Stimulated activated CD4-positive, alpha-beta T cell treated with anti-CD3 and anti-CD28 coated beads, Interleukin-1b, Interleukin-23, amount 100 ng/mL, for 4 hours (primary cell): ENCODE measurements at places on chromosomes 12 and 14.

DNA sequence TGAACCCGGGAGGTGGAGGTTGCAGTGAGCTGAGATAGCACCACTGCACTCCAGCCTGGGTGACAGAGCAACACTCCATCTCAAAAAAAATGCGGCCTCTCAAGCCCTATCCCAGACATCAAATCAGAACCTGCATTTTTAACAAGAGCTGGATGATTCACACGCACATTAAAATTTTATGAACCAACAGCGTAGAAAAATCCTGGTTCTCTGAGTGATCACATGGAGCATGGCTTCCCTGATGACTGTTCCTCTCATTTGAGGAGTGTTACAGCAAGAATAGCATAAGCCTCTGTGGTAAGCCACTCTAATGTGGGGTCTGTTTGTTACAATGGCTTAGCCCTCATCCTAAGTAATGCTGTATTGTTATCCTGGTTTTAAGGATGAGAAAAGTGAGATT lies 163.6 kb downstream of the BRMS1L start:
- no peak for DNase-seq

- no peak for DNase-seq
Measured at GRCh38 chr12:85405781-85406522, 125.9 kb downstream of the ALX1 start.

DNA sequence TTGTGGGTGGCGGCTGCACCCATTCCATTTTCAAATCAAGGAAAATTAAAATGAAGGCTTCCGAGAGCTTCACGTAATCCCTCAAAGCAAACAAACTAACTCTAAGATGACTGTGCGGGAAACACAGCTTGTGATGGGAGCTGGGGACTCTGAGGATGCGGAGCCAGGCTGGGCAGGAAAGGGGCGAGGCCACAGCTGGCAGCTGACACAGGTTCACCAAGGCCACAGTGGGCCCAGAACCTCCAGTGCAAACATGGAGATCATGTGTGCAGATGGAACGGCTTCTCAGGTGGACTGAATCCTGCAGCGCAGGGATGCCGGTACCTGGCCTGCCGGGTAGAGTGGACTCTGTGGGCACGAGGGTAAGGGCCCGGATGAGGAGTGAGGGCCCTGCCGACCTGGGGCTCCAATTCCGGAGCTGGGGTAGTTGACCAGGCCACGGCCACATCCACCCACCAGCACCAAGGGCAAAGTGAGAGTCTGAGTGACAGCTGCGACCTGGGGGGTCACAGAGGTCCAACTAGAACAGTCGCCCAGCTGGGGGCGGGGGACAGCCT lies 19.2 kb upstream of the BTBD6 start:
- no peak for DNase-seq

DNA sequence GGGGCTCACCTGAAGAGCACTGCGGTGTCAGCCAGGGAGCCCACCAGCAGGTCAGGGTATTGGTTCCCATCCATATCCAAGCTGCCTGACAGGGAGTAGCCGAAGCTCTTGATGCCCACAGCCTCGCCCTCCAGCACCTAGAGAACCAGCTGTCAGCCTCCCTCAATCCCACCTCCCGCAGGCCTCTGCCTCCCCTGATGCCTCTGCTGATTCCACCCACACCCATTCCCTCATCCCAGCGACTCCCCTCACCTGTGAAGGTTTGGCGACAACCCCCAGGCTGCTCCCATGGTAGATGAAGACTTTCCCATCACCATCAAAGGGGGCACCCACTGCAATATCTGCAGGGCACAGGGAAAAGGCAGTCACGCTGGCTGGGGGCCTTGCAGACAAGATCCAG lies 10.0 kb downstream of the ITGA7 start:
- no peak for DNase-seq

GRCh38 chr12:64889434-64890216 lies 65.2 kb downstream of the TBC1D30 start:
- no peak for DNase-seq

GRCh38 chr14:21486640-21487087 lies 9.7 kb downstream of the TOX4 start:
- DNase-seq: no peak

DNA sequence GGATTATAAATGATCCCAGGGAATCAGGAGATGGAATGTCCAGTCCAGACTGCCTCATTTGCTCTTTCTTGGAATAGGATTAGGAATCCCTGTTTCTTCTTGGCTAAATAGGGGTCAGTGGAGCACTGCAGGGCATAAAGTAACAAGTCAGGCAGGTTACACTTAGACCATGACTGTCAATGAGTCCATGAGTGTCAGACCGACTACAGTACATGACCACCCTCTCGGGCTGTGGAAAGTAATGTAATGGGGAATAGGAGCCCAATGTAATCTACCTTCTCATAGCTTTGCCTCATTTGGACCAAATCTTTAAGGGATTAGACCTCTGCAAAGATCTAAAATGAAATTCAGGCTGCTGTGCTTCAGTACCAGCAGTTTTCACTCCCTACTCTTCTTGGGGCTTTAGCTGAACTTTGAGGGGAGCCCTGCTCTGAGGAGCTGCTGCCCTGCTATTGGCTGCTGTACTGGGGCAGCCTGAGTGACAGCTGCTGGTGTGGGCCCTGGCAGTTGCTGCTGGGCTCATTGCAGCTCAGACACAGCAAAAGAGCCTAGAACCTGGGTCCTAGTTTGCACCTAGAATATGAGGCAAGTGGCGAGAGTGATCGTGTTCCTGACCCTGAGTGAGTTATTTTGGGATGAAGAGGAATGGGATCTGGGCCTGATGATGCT lies 62.2 kb upstream of the OR4E1 start:
- no peak for DNase-seq

DNA sequence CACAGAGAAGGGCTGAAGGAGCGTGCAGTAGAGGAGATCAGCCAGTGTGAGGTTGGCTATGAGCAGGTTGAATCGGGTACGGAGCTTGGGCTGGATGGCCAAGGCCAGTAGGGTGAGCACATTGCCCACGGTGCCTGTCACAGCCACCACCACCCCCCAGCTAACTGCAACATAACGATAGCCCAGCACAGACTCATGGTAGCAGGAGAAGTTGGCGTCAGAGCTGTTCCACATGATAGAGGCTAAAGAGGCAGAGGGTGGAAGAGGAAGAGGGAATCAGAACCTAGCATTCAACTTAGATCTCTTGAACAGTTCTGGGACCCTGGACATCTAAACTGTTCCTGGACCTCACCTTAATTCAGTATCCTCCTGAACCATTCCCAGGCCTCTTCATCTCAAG lies 668 bp downstream of the GPR84 start:
- DNase-seq: no peak

- no peak for DNase-seq
Measured at GRCh38 chr12:106138633-106139421, at the start of gene NUAK1. Gene NUAK1, minus strand, starts transcription at chr12:106138954. Its CDS starts 301 bp downstream, at chr12:106138653.

- DNase-seq: no peak
Measured at GRCh38 chr14:101459551-101459900, 101.8 kb upstream of the DIO3 start.

DNA sequence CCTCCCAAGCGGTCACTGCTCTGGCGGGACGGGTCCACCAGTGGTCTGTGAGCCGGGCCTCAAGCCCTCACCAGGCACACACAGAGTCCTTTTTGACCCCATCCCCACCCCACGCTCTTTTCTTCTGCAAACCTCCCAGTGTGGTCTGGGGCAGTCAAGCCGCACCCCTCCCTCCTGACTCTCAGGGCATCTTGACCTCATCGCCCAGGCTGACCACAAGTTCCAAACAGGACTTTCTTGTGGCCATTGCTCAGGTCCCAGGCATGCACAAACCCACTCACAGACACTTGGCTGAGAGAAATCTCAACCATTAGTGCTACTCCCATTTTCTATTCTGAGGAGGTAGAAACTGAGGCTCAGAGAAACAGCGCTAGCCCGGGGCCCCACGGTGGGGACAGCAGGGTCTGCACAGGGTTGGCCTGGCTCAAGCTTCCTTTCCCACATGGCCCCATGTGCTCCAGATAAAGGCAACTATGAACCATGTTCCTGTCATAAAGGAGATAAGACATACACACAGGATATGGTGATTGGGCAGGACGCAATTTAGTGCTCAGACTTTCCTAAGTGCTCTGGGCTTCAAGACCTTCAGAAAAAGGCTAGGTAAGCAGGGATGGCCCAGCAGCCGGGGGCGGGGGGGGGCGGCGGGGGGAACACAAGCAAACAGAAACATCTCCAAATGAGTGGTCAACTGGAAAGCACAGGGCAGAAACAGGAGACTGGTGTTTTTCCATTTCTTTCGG lies 69.6 kb downstream of the ITPK1 start:
- no peak for DNase-seq

GRCh38 chr14:29222671-29223268 lies 456.2 kb downstream of the FOXG1 start:
- no peak for DNase-seq

GRCh38 chr12:40688085-40688725 lies 4.0 kb upstream of the CNTN1 start:
- no peak for DNase-seq

DNA sequence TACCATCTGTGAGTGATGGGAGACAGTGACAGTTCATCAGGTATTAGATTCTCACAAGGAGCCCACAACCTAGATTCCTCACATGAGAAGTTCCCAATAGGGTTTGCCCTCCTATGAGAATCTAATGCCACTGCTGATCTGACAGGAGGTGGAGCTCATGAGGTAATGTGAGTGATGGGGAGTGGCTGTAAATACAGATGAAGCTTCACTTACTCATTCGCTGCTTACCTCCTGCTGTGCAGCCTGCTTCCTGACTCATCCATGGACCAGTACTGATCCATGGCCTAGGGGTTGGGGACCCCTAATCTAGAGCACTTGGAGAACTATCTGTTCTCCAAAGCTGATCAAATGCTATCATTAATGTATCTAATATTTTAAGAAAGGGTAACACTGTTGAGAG lies 17.7 kb downstream of the CLEC2D start:
- DNase-seq: no peak

GRCh38 chr12:111444314-111444924 lies 38.7 kb downstream of the SH2B3 start:
- no peak for DNase-seq

DNA sequence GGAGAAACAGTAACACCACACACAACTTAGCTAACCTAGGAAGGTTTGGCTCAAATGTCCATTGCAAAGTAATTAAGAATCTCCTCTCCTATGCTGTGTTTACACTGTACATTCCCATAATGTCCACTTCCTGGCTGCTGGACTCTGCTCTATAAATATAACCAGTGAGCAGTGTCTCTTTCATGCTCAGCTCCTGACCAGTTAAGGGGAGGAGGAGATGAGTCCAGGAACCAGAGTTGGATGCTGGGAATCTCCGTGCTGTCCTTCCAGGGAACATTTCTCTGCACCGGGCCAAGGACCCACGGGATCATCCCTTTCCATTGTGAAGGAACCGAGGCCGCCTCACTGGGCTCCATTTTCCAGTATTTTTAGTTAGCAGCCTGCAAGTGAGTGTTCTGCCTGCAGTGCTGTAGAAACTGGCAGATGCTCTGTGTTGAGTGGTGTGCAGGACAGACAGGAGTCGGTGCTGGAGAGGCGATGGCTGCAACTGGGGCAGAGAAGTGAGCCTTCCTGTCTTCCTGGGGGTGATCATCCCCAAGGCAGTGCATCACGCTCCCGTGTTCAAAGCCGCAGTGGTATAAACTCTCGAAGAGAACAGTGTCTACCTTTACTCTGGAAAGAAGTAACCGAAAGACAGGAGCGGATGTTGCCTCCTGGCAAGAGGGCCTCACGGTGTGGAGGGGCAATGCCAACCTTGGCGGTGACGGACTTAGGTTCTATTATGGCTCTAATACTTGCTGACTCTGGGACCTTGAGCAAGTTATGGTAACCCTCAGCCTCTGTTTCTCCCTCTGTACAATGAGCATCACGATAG lies 195.5 kb downstream of the CACNA1C start:
- no peak for DNase-seq

DNA sequence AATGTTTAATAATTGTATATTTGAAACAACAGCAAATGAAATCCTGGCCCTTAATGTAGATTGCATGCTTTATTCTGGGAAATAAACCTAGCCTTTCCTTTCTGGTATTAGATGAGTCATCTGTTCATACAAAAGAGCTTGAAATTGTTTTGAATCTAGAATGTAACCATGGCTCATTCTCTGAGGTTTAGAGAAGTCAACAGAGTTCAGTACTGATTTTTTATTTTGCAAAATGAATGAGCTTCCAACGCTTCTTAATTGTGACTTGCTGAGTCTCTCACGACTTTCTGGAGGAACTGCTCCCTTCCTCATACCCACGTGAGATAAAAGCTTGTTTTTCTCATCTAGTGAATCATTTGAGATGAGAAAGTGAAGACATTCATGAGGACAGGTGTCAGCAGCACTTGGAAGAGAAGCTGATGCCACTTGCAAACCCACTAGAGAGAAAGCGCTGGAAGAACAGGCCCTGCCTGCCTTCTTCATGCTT lies 509.6 kb downstream of the VRK1 start:
- DNase-seq: no peak

DNA sequence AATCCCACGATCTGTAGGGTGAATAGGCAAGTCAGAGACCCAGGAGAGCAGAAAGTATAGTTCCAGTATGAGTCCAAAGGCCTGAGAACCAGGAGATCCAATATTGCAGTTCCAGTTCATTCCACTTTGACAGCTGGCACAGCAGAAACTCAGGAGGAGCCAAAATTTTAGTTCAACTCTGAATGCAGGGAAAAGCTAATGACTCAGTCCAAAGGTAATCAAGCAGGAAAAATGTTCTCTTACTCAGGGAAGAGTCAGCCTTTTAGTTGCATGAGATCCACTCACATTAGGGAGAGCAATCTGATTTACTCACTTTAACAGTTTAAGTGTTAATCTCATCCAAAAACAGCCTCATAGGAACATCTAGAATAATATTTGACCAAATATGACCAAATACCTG lies 130.2 kb upstream of the LRFN5 start:
- DNase-seq: no peak

- no peak for DNase-seq
Measured at GRCh38 chr12:22282283-22282682, 52.2 kb downstream of the ST8SIA1 start.

GRCh38 chr14:30355431-30355913 lies 203.5 kb upstream of the G2E3 start:
- no peak for DNase-seq

DNA sequence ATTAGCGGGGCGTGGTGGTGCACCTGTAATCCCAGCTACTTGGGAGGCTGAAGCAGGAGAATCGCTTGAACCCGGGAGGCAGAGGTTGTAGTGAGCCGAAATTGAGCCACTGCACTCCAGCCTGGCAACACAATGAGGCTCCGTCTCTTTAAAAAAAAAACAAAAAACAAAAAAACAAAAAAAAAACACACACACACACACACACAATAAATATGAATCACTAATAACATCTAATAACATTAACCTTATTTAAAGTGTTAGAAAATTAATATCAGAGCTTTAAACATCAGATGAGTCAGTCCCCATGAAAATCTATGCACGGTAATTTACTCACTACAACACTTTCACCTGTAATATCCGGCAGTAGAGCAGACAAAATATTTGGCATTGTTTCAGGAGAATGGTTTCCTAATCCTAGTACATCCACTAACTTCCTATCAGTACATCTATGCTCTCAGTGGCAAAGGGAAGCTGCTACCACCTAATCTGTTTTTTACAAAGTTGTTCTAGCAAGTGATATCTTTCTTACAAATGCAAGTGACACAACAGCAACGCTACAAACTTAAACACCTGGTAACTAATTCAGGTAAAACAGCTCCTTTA lies 36.2 kb downstream of the MED13L start:
- no peak for DNase-seq
